ENCODE measurements at places on chromosomes 2 and 18.
A peak's percentile ranks its signal among the peaks of the same experiment; 100 is the strongest.

DNA sequence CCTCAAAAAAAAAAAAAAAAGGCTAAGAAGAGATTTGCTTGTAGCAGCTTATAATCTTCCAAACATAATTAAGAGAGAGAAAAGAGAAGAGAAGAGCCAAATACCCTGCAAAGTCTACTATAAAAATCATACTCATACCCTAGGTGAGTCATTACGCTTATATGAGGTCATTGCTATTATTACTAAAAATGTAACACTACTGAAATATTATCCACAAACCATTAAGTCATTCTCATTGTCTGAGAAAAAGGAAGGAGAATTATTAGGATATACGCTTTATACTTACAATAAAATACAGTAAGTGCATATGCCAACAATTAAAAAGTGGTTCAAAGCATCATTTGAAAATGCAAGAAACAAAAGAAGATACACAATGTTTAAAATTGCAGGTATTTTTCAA, 66.5 kb downstream of the COLEC12 start:
- no peak for DNase-seq

DNA sequence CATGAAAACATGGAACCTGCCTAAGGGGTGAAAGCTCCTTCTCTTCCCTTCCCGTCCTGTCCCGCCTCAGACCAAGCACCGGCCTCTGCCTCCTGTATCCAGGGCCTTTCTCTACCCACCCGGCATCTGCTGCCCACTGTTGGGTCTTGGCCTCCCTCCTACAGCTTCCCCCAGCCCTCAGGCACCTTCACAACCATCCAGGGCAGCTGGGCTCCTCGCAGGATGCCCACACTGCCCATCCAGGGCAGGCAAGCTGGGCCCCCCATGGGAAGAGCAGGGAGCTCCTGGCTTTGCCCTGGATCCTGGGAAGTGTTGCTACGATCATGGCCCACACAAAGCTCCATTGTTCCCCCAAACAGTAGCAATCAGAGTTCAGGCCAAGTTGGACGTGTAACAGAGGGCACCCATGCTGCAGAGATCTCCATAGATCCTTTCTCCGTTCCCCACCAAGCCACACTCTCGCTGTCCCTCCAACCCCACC, 206.6 kb downstream of the NDUFA10 start:
- no peak for DNase-seq

- peak; percentile 87 for DNase-seq
Observed at GRCh38 chr18:51066273-51066672, 36.3 kb downstream of the SMAD4 start.

DNA sequence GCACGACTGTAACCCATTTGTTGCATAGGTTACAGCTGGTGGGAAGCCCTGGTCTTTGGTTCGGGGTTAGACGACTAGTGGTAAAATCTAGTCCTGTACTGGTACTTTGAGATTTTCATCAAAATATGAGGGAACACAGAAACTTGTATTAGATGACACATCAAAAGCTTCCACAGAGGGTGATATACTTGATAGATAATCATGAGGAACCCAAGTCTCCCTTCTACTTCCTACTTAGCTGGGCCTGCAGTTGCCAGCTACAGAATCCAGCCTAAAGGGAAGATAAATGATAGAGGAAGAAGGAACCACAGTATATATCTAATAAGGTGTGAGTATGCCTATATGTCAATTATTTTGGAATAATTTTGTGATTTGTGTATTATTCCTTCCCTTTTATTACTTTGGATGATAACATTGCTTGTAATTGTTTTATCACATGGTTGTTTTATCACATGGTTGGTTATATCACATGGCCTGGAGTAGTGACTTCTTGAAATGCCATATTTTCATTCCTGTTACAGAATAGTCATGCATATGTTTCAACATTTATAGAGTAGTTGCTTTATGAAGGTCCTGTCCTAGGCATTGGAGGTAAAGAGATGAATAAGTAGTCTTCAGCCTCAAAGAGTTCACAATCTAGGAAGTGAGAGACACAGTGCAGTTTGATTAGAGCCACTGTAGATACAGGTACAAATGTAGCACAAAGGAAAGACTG, 2.9 kb downstream of the AGPS start:
- DNase-seq, result peak; percentile 28

DNA sequence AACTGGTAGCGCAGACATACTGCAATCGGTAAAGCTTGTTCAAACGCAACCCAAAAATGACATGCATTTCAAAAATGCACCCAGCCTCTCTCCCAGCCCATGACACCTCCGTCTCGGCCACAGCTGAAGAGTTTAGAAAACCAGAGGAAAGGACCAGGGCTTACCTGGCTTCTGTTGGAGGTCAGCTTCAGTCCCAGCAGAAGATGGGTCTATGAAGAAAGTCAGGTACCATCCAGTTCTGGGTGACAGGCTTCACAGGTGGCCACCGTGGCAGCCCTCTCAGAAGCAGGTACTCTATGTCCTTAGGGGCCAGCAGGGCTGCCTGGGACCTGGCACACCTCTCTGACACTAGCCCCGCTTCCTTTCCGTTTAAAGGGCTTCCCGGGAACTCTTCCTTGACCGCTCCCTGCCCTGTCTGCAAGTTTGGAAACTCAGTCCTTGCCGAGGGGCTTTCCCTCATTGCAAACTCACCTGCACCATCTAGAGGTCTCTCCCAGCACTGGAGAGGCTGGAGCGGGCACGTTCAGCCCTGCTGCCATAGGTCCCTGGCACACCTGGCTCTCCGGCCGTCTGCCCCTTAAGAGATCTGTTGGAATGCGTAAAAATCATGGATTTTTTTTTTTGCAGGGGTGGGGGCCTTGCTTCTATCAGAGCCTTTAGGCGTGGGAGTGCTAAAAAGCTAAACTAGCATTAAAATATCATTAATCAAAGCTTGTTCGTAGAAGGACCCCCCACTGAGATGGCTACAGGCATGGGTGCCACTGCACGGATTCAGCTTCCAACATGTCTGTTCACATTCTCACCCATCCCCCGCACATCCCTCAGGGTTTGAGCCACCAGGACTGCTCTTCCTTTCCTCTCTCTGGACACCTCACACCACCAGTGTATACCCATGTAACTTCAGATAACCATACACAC, at the start of gene EDAR:
Gene EDAR, minus strand, starts transcription at position 425 of the 918 bp plus-strand sequence. CDS start 58,206 bp downstream, outside the sequence.
- DNase-seq, result peak; percentile 37

GRCh38 chr18:23867006-23867405, 147.5 kb upstream of the TTC39C start:
- no peak for DNase-seq

- DNase-seq, result no peak
Observed at GRCh38 chr2:54569745-54570301, 113.7 kb downstream of the SPTBN1 start.

- DNase-seq, result no peak
Observed at GRCh38 chr2:240795454-240795853, 24.6 kb downstream of the KIF1A start.

DNA sequence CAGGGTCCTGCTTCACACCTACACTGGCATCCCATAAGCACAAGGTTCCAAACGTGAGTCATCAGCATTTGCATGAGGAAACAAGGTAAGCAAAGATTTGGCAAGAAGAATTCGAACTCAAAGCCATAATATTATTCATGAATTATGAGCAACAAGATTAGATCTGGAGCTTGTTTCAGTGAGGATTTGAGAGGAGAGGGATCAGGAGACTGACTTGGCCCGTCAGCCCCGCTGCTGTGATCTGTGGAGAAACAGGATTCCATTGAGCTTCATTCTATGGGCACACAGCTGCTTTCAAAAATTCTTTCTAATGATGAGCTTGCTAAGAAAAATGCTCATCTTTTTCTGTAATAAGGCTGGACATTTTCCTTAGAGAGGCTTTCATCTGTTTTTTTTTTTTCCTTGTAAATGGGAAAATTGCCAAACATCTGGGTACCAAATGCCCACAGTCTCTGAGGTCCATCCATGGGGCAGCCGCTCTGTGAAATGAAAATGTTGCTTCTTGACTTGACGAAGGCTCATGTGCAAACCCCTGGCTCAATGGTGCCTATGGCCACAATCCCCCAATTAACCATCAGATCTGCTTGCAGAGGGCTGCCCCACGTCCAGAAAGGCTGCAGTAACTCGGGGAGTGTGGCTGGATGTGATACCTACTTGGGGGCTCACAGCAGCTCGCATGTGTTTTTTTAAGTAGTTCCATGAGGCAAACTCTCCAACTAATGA, 179.3 kb downstream of the TMEM18 start:
- no peak for DNase-seq
